Hippocampal formation (tissue), 2 donors: ENCODE measurements at places on chromosomes 4 and X.

GRCh38 chr4:186825069-186825468 lies 101.4 kb upstream of the FAT1 start:
- no peak for DNase-seq

DNA sequence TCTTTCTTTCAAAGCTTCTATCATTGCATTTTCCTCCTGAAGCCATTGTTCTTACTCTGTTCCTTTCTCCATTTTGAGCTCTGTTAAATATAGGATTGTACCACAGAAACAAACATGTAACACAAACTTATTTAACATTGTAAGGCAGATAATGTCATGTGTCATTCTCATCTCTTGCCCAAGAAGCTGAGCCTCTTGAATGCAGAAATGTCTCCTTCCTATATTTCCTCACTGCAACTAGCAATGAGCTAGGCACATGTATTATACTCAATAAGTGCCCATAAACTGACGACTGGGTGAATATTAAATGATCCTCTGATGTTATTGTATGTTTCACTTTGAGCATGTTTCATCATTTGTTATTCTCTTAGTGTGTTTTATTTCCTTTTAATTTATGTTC lies 56.7 kb upstream of the SLC7A11 start:
- DNase-seq: no peak

- peak; percentile 3 for DNase-seq
These were observed 73.1 kb downstream of the PACRGL start for GRCh38 chr4:20773144-20773997.

- DNase-seq: no peak
These were observed 88.9 kb downstream of the GPR143 start for GRCh38 chrX:9676738-9677097.

- no peak for DNase-seq
These were observed 22.5 kb upstream of the SLC25A4 start for GRCh38 chr4:185120631-185120946.
